NCI-H446 treated with DMSO at 0.1 percent for 48 hours (cell line): ENCODE measurements at places on chromosomes 6 and 20.

DNA sequence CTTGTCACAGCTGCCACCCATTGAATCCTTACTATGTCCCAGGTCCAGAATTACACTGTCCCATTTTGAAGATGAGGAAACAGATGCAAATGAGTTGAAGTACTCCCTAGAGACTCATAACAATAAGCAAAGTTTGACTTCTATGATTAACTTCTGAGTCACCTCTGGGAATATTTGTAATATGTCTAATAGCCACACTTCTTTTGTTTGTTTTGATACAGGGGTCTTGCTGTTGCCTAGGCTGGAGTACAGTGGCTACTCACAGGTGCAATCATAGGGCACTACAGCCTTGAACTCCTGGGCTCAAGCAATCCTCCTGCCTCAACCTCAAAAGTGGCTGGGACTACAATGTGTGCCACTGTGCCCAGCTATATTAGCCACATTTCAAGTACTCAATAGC, 11.4 kb upstream of the SOX12 start:
- DNase-seq, result no peak

DNA sequence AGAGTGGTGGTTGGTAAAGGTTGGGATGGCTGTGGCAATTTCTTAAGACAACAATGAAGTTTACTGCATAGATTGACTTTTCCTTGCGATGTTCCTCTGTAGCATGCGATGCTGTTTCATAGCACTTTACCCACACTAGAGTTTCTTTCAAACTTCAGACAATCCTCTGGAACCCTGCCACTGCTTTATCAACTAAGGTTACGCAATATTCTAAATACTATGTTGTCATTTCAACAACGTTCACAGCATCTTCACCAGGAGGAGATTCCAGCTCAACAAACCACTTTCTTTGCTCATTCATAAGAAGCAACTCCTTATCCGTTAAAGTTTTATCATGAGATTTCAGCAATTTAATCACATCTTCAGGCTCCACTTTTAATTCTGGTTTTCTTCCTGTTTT, 161.2 kb upstream of the NRSN1 start:
- no peak for DNase-seq

DNA sequence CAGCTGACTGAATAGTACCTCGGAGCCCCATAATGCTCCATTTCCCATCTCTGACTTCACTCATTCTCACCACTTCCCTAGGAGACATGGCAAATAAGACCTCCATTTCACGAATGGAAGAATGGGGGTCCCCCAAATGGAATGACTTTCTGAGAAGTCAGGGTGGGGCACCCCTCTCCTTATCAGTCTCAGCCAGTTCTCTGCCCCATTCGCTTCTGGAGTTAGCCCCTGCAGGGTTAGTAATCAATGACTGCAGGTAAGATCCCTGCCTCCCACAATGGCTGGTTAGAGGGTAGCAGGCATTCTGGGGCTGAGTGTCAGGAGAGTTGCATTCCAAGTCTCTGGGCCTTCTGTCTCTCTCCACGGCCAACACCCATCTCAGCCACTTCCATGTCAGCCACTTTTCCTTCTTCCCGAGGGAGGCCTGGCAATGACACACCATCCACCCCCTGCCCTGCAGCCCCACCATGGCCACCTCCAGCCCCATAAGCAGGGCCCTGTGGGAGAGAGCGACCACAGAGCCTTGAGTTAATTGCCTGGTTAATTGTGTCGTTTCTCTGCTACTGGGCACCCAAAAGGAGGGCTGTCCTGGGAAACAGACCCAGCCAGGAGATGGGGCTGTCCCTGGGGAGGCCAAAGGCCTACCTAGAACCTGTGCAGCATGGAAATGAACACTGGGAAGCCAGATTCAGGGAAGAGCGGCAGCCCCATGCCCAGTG, 13.4 kb downstream of the CCDC167 start:
- no peak for DNase-seq

DNA sequence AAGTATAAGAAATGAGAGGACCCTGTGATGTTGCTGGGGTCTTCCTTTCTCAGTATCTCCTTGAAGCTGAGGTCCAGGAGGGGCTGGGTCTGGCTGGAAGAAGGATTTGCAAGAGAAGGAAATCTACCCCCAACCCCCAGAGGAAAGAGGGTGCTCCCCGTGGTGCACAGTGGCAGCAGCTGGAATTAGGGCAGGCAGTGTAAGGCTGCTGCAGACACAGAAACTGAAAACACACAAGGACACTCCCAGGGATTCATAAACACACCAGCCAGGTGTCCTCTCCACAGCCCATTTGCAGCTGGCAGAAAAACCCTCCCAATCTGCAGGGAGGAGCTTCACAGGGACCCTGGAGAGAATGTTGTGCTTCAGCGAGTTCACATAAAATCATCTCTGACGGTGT, 297.2 kb downstream of the CDH26 start:
- DNase-seq, result no peak

DNA sequence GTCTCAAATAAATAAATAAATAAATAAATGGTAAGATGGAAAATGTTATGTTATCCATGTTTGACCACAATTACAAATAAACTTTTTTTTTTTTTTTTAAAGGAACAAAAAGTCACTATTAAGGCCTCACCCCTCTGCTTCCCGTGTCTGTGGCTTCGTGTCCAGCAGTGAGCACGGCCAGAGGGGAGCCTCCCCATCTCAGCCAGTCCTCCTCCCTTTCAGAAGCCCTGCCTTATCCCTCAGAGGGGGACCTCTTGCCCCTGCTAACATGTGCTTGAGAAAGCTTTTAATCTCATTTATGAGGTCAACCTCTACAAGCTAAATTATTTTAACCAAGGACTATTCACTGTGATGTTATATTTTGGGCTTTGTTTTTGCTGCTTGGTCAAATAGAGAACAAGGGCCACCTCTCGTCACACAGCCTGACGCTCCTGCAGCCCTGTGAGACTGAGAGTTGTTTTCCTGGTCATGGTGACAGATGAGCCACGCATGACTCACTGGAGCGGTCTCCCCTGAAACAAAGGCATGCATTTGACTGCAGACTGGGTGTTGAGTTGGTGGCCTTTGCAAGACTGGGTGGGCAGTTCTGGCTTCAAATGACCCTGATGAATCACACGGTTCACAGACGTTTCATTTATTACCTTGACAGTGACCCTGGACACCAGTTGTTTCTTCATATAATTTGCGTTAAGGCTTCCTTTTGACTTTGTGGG, 131.8 kb downstream of the TIAM2 start:
- DNase-seq, result no peak

DNA sequence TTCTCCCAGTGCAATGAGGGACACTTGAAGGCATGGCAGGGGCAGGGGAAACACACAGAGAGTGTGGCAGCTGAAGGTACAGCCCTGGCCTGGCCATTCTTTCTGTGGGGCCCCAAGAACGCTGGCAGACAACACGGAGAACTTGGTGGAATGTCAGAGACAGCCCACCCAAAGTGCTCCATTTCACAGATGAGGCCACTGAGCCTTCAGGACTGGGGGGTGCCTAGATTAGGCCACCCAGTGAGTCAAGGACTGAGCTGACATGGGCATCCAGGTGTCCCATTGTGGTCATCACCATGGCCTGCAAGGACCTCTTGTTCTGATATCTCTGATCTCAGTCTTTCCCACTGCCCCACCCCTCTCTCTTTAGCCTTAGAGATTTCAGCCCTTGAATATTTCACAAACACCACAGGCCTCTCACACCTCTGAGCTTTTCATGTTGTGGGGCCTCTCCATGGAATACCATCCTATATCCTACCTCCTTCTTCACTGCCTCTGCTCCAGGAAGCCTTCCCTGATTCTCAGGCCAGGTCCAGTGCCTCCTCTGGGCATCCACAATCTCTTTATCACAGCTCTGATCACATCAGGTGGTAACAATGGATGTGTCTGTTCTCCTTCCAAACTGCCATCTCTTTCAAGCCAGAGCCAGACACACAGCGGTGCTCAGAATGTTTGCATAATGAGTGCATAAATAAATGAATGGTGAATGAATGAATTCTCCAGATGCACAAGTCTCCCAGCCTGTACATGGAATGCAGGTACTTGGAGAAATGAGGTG, 2.0 kb upstream of the RSPO4 start:
- DNase-seq, result no peak

DNA sequence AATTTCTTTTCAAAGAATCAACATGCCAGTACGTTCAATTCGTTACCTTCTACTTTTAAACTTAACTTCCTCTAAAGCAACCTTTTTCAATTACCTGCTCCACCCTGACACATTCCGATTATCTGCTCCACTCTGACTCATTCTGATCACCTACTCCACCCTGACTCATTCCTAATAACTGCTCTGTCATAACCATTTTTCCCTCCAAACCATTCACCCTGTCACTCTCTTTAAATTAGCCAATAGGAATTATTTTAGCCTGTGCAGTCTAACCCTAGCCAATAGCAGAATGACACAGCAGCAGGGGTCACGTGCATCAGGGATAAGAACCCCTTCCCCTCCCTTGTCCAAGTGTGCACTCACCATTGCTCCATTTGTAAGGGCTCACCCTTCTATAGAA, 557.4 kb upstream of the EYS start:
- DNase-seq, result no peak

GRCh38 chr20:44006126-44006525, 91.5 kb downstream of the TOX2 start:
- no peak for DNase-seq

DNA sequence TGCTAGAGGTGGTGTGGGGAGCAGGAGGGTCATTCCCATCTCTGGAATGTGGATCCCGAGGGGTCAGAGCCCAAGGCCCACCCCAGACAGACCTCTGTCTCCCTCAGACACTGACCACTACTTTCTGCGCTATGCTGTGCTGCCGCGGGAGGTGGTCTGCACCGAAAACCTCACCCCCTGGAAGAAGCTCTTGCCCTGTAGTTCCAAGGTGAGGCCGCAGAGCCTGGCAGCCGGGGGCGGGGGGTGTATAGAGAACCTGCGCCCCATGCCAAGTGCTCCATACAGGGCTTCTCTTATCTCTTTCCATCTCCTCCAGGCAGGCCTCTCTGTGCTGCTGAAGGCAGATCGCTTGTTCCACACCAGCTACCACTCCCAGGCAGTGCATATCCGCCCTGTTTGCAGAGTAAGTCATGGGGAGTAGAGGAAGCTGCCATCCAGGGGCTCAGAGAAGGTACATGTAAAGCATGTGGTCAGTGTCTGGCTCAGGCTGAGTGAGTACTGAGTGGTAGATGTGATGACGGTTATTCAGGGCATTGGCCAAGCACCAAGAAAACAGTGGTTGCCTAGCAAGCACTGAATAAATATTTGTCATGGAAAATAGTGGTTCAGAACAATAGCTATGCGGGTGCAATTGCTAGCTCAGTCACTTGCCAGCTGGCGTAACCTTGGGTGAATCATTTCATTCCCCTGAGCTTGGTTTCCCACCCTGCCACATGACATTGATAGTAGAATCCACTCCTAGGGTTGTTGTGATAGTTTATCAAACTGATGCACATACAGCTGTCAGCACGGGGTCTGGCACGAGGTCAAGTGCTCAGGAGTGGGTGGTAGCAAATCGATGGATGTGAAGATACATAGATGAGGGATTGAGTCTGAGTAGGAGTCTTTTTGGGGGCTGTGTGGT, 3.5 kb downstream of the PIGT start:
- no peak for DNase-seq

- DNase-seq, result no peak
Observed at GRCh38 chr6:124470803-124471202, 491.4 kb upstream of the RNF217 start.

DNA sequence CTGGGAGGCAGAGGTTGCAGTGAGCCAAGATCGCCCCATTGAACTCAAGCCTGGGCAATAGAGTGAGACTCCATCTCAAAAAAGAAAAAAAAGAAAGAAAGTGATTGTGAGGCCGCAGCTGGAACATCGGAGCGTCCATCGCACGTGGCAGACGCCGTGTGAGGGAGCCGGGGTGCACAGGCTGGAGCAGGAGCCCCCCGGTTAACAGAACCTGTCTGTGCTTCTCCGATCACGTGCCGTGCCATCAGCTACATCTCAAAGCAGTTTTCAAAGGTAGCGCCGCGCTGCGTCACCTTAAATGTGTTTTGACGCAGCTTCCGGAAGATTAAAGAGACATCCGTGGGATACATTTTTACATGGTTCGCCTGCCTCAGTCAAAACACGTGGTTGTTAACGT, 138.9 kb downstream of the TAF4 start:
- no peak for DNase-seq

- no peak for DNase-seq
Observed at GRCh38 chr6:46796848-46797580, 3.8 kb downstream of the MEP1A start.
